Progenitor cell of endocrine pancreas (in vitro differentiated cells): ENCODE measurements at places on chromosomes 2 and 18.
A peak's percentile ranks its signal among the peaks of the same experiment; 100 is the strongest.

DNA sequence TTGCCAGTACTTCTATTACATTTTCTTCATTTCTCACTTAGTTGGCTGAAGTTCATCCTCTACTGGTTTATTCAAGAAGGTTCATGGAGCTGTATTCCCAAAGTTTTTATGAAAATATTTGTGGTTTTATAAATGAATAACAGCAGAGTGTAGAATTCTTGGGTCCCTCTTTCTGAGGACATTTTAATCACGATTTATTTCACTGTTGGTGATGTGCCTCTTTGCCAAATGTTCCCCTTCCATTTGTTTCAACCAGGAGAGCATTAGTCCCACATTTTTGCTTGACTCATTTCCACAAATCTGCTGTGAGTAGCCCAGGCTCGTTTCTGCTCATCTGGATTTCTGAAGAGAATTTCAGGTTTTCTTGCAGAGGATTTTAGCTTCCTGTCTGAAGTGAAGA lies 20.8 kb downstream of the COPS7B start:
- no peak overlapping the region for H3K27ac ChIP-seq
- peaks cover 13% of the 10 kb centered on the region for H3K36me3 ChIP-seq
- no peak overlapping the region for H3K4me3 ChIP-seq
- no peak for DNase-seq
- H3K4me1 ChIP-seq, result no peaks in the 10 kb centered on the region

GRCh38 chr2:235405612-235406361 lies 88.1 kb upstream of the AGAP1 start:
- no peaks in the 10 kb centered on the region for H3K27me3 ChIP-seq
- peaks cover under 1% of the 10 kb centered on the region for H3K36me3 ChIP-seq
- peaks cover 30% of the 10 kb centered on the region for H3K4me1 ChIP-seq
- H3K4me3 ChIP-seq, result no peak overlapping the region
- DNase-seq, result no peak

GRCh38 chr18:58105206-58105887 lies 61.3 kb downstream of the NEDD4L start:
- no peak overlapping the region for H3K4me3 ChIP-seq
- DNase-seq, result no peak
- H3K27me3 ChIP-seq, result no peaks in the 10 kb centered on the region
- peaks cover 11% of the 10 kb centered on the region for H3K36me3 ChIP-seq

DNA sequence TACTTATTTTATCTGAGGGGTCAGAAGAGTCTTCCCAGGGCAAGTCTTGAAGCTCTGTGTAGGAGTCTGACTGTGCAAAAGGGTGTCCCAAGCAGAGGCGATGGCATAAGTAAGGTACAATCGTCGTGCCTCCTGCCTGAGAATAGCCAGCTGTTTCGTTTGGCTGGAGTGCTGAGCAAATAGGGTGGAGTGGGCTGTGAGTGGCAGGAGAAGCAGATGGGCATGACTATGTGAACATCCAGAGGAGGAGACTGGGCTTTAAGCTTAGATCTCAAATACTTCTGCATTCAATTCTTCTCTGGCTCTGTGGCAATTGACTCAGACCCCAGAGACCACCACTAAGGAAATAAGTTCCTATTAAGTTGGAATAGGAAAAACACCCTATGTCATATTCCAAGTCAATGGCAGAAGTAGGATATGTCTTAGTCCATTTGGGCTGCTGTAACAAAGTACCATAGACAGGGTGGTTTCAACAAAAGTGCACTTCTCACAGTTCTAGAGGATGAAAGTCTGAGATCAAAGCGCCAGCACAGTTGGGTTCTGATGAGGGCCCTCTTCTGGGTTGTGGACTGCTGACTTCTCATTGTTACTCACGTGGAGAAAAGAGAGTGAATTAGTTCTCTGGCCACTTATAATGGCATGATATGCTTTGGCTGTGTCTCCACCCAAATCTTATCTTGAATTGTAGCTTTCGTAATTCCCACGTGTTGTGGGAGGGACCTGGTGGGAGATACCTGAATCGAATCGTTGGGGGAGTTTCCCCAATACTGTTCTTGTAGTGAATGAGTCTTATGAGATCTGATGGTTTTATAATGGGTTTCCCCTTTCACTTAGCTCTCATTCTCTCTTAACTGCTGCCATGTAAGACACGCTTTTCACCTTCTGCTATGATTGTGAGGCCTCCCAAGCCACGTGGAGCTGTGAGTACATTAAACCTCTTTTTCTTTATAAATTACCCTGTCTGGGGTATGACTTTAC lies 120.2 kb downstream of the LPIN1 start:
- H3K27ac ChIP-seq, result no peak overlapping the region
- H3K27me3 ChIP-seq, result no peaks in the 10 kb centered on the region
- H3K4me3 ChIP-seq, result no peak overlapping the region
- no peak for DNase-seq
- H3K4me1 ChIP-seq, result peaks cover 22% of the 10 kb centered on the region
- H3K36me3 ChIP-seq, result no peaks in the 10 kb centered on the region

DNA sequence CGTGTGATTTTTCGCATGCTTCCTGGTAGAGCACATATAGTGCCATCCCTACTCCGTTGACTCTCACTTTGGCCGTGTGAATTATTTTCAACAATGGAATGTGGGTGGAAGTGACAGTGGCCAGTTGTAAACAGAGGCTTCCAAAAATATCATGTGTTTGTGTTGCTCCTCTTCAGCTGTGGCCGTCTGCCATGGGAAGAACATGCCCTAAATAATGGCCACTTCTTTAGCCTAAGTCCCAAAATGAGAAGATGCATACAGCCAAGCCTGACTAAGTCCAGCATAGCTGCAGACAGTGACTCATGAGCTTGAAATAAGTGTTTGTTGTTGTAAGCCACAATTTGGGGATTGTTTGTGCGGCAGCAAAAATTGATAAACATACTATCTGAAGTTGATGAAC lies 8.9 kb upstream of the GALNT1 start:
- H3K4me1 ChIP-seq, result no peaks in the 10 kb centered on the region
- no peak for DNase-seq
- no peaks in the 10 kb centered on the region for H3K36me3 ChIP-seq
- H3K27me3 ChIP-seq, result peaks cover 2% of the 10 kb centered on the region

GRCh38 chr18:9417073-9417851 lies 58.1 kb upstream of the RALBP1 start:
- no peak overlapping the region for H3K27ac ChIP-seq
- no peaks in the 10 kb centered on the region for H3K36me3 ChIP-seq
- no peak for DNase-seq
- H3K27me3 ChIP-seq, result no peaks in the 10 kb centered on the region

DNA sequence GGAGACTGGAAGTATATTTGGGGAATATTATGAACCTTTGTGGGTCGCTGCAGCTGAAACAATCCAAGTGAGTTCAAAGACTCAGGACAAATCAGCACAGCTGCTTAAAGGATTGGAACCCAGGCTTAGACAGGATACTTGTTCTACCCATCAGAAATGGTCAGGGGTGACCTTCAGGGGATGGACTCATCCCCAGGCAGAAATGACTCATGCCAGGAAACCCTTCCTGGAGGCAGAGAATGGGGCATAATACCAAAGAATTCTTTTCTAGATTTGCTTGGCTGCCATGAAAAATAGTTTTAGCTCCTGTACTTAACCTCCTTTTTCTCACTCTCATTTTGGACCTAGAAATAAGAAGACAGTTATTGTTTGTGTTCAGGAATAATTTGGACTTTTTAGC lies 425.5 kb downstream of the TSN start:
- H3K4me3 ChIP-seq, result no peak overlapping the region
- no peak overlapping the region for H3K27ac ChIP-seq
- DNase-seq, result no peak
- H3K36me3 ChIP-seq, result no peaks in the 10 kb centered on the region
- H3K27me3 ChIP-seq, result no peaks in the 10 kb centered on the region
- H3K4me1 ChIP-seq, result no peaks in the 10 kb centered on the region

DNA sequence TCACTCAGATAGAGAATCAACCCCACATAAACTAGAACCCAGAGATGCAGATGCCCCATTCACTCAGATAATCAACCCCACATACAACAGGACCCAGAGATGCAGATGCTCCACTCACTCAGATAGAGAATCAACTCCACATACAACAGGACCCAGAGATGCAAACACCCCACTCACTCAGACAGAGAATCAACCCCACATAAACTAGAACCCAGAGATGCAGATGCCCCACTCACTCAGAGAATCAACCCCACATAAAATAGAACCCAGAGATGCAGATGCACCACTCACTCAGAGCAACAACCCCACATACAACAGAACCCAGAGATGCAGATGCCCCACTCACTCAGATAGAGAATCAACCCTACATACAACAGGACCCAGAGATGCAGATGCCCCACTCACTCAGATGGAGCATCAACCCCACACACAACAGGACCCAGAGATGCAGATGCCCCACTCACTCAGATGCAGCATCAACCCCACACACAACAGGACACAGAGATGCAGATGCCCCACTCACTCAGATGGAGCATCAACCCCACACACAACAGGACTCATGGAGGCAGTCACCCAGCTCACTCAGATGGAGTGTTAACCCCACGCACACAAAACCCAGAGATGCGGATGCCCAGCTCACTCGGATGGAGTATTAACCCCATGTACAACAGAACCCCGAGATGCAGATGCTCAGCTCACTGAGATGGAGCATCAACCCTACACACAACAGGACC lies 11.7 kb downstream of the TMEM18 start:
- no peak for DNase-seq
- H3K27ac ChIP-seq, result no peak overlapping the region
- H3K4me3 ChIP-seq, result no peak overlapping the region
- peaks cover 7% of the 10 kb centered on the region for H3K27me3 ChIP-seq

- peaks cover 2% of the 10 kb centered on the region for H3K27me3 ChIP-seq
- no peaks in the 10 kb centered on the region for H3K4me1 ChIP-seq
- no peak for DNase-seq
These were observed 123.6 kb downstream of the MTX2 start for GRCh38 chr2:176392744-176393414.

GRCh38 chr2:161580021-161580420 lies 44.2 kb upstream of the SLC4A10 start:
- no peak overlapping the region for H3K4me3 ChIP-seq
- H3K4me1 ChIP-seq, result peaks cover 6% of the 10 kb centered on the region
- no peaks in the 10 kb centered on the region for H3K36me3 ChIP-seq

DNA sequence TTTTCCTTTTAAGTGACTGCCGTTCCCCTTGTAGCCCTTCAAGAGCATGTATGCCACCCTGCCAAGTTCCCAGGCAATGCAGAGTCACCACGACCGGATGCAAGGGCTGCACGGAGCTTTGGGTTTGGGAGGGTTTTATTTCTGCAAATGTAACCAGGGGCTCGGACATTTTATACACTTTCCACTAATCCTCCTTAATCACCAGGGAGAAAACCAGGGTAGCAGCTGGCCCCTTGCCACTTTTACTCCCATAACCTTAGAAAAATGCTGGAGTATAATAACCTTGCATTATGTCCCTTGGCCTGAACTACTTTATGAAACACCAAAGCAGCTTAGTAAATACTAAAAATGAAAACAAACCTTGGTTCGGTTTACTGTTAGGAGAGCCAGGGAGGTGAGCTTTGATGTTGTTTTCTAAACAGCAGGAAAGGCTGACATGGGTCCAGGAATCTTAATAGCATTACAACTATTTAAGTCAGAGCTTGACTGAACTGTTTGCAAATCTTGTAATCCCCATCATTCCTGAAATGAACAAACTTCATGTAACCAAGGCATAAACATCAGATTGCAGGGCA lies 152.8 kb upstream of the RIOK3 start:
- peaks cover 2% of the 10 kb centered on the region for H3K36me3 ChIP-seq
- H3K4me3 ChIP-seq, result no peak overlapping the region
- no peaks in the 10 kb centered on the region for H3K27me3 ChIP-seq
- H3K4me1 ChIP-seq, result no peaks in the 10 kb centered on the region
- H3K27ac ChIP-seq, result no peak overlapping the region

DNA sequence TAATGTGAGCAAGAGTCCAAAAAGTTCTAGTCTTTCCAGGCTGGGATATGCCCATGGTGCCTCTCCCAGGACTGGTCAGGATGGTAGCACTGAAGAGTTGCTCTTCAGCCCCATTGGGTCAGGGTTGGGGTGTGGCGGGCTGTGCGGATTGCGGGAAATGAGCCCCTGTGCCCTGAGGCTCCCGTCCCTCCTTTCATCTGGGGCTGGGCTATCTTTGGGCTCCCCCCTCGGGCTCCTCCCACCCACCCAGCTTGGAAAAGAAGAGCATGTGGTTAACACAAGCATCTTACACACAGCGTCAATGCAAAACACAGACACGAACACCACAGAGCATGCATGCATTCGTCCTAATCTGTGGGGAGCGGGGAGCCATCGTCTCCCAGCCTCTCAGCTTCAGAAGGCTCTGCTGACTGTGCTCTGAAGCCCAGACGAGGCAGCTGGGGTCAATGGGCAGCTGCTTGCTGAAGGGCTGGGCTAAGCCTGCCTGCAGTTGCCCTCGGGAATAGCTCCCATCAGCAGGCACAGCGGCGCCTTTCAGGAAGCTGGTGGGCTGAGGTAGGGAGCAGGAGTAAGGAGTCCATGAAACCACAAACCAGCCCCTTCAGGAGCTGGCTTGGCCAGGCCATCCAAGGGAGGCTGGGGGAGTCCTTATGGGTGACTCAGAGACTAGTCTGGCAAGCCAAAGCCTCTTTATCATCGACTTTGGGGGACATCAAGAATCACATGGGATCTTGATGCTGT lies 112.9 kb downstream of the CLIP4 start:
- no peak overlapping the region for H3K4me3 ChIP-seq
- H3K27ac ChIP-seq, result no peak overlapping the region
- H3K4me1 ChIP-seq, result no peaks in the 10 kb centered on the region
- no peak for DNase-seq
- H3K36me3 ChIP-seq, result no peaks in the 10 kb centered on the region

GRCh38 chr2:191263050-191263449 lies 17.8 kb downstream of the MYO1B start:
- peak overlapping the region; percentile 19 for H3K27ac ChIP-seq
- no peaks in the 10 kb centered on the region for H3K36me3 ChIP-seq
- DNase-seq, result no peak
- peaks cover 36% of the 10 kb centered on the region for H3K4me1 ChIP-seq
- H3K4me3 ChIP-seq, result no peak overlapping the region

GRCh38 chr18:70420146-70420898 lies 131.5 kb downstream of the SOCS6 start:
- peaks cover 3% of the 10 kb centered on the region for H3K27me3 ChIP-seq
- H3K4me3 ChIP-seq, result no peak overlapping the region
- no peak for DNase-seq
- no peak overlapping the region for H3K27ac ChIP-seq

- no peak for DNase-seq
- H3K27ac ChIP-seq, result no peak overlapping the region
- H3K36me3 ChIP-seq, result peaks cover 38% of the 10 kb centered on the region
- H3K27me3 ChIP-seq, result peaks cover 61% of the 10 kb centered on the region
- H3K4me3 ChIP-seq, result no peak overlapping the region
- H3K4me1 ChIP-seq, result no peaks in the 10 kb centered on the region
These were observed 18.3 kb downstream of the NHEJ1 start for GRCh38 chr2:219142329-219142728.

GRCh38 chr2:56084111-56084901 lies 99.5 kb upstream of the CCDC85A start:
- no peak overlapping the region for H3K4me3 ChIP-seq
- peaks cover 2% of the 10 kb centered on the region for H3K4me1 ChIP-seq
- no peak overlapping the region for H3K27ac ChIP-seq
- H3K36me3 ChIP-seq, result no peaks in the 10 kb centered on the region

DNA sequence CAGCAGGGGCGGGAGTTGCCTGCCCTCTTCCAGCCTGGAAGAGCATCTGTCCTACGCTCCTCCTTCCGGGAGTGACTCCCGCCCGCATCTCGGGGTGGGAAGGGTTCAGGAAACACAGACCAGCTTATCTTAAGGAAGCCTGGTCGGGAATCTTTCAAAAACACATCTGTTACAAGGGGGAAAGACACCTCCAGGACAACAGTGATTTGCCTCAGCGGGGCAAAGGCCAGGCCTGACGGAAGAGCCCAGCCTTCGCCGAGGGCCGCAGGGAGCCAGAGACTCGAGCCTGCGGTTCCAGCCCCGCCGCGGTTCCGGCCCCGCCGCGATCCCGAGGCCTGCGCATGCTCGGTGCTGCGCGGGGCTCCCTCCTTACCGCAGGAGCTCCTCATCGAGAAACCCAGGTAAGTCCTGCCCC lies 38.1 kb upstream of the TGIF1 start:
- H3K4me1 ChIP-seq, result no peaks in the 10 kb centered on the region
- H3K36me3 ChIP-seq, result no peaks in the 10 kb centered on the region
- DNase-seq, result no peak
